H9 (cell line): ENCODE measurements at places on chromosomes 16 and 17.

- DNase-seq, result no peak
Measured at GRCh38 chr17:77404812-77405581, 264.2 kb downstream of the SEC14L1 start.

GRCh38 chr16:70589998-70590471 lies 56.3 kb upstream of the IL34 start:
- no peak for DNase-seq

DNA sequence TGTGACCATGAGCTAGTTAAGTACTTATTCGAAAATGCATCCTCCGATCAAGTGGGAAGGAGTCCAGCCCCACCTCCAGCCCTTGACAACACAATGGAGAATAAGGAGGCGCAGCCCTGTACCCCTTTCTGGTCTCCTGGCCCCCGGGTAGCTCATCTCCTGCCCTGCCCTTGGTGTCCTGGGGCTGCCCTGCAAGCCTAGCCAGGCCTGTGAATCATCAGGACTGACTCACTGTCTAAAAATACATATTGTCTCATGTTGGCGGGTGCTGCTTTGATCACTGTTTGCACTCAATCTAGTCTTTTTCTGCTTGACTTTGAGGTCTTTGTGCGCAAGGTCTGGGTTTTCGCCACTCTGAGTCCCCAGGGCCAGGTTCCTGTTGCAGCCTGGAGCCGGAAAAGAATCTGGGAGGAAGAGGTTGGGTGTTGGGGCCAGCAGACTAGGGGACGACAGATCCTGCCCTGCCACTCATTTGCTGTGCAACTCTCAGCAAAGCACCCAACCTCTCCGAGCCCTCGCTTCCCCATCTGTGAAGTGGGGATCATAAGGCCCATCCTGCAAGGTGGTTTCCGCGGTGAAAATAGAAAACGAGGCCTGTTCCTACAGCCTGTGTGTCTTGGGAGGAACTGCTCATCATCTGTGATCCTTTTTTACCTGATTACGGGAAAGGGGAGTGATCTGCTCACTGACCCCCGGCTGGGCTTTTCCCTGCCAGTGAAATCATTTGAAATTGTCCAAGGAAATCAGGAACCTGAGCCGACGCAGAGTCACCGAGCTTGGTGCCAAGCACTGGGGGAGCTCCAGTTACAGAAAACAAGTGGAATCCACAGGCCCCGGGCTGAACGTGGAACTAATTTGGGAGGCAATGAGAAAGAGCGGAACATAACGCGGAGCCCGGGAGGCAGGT lies 230.4 kb downstream of the PARN start:
- no peak for DNase-seq

GRCh38 chr16:69057400-69058378 lies 47.8 kb upstream of the HAS3 start:
- DNase-seq, result no peak

DNA sequence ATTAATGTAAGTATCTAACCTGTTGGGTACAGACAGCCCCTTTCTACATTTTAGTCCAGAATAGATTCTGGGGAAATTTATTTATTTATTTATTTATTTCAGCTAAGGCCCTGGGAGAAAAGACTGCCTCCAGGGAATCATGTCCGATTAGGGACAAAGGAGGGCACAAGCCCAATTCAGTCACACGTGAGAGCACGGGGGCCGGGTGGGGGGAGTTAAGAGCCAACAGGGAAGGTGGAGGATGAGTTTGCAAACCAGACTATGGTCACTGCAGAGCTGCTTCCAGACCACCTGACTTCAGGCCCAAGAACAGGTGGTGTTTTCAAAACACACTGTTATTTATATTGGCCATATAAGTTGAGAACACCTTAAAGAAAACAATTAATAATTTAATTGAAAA lies 1.6 kb upstream of the ZFHX3 start:
- DNase-seq, result no peak

DNA sequence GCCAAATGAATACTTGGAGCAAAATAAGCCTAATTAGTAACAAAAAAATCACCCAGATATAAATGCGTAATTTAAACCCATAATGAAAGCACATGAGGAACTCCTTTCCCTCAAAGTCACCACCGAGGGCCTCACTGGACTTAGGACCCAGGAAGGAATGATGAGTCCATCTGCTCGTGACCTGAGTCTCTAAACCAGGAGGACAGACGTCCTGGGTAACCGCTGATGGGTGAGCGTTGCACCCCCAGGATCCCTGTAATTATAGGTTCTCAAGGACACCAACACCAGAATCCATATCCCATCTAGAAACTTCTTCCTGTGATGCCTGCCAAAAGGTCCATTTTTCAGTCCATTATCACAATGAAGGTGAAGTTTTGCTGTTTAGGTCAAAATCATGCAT lies 121.4 kb downstream of the ZNF778 start:
- no peak for DNase-seq
